Activated naive CD4-positive, alpha-beta T cell treated with Interleukin-2 at 50 U/mL for 16 hours (primary cell): ENCODE measurements at places on chromosomes 5 and 9.

GRCh38 chr5:137254119-137255090 is 244.7 kb downstream of the SPOCK1 start:
- DNase-seq = no peak

DNA sequence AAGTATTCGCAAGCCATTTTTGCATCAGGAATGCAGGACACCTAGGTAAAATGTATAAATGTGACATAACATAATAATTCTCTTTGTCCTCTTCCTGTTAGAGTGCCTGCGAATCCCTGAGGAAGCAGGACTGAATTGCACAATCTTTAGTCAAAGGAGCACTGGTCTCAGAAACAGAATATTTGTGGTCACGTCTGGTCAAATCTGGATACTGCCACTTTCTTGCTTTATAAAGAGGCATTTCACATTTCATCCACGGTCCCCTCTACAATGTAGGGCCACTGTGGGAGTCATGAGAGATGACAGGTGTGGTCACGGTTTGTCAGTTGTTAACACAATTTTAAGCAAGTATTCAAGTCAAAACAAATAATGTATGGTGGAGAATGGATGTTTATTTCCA is 564.0 kb downstream of the IRX1 start:
- no peak for DNase-seq

- DNase-seq = no peak
These were observed 152.5 kb downstream of the ADAMTS6 start for GRCh38 chr5:65329266-65329665.

GRCh38 chr9:100561256-100561655 is 16.6 kb upstream of the CAVIN4 start:
- no peak for DNase-seq

GRCh38 chr5:150656191-150657132 is 4.6 kb upstream of the MYOZ3 start:
- peak; percentile 73 for DNase-seq

- DNase-seq = no peak
These were observed 215.1 kb upstream of the RFX3 start for GRCh38 chr9:3740690-3741419.
